Panc1 (cell line): ENCODE measurements at places on chromosomes 5 and 9.

DNA sequence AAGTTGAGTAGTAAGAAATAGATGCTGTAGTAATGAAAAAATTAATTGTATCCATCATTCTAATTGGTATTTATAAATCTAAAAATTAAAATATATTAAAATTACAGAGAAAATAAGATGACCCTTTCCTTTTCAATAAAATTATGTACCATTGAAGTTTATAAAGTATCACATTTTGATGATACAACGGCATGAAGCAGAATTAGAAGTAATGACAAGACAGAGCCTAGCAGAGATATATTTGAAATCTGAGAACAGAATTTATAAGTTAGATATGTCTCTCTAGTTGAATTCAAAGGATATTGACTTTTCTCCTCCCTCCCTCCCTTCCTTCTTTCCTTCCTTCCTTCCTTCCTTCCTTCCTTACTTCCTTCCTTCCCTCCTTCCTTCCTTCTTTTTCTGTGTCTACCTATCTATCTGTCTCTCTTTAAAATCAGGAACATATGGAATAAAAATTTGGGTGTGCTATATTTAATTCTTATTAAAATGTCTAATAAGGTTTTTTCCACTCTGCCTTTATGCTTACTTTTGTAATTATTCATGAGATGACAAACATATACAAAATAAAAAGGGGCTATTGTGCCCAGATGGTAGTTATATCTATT, 258.5 kb upstream of the CD180 start:
- no peak for DNase-seq

GRCh38 chr9:38662763-38663593, 42.6 kb upstream of the ANKRD18A start:
- DNase-seq: no peak

GRCh38 chr5:51276250-51276649, 107.0 kb upstream of the ISL1 start:
- no peak for DNase-seq

GRCh38 chr5:40071870-40072269, 607.8 kb upstream of the PTGER4 start:
- no peak for DNase-seq

GRCh38 chr9:100466829-100467221, 6.1 kb upstream of the TMEFF1 start:
- DNase-seq: no peak
